ENCODE measurements at places on chromosomes 2 and 18.

DNA sequence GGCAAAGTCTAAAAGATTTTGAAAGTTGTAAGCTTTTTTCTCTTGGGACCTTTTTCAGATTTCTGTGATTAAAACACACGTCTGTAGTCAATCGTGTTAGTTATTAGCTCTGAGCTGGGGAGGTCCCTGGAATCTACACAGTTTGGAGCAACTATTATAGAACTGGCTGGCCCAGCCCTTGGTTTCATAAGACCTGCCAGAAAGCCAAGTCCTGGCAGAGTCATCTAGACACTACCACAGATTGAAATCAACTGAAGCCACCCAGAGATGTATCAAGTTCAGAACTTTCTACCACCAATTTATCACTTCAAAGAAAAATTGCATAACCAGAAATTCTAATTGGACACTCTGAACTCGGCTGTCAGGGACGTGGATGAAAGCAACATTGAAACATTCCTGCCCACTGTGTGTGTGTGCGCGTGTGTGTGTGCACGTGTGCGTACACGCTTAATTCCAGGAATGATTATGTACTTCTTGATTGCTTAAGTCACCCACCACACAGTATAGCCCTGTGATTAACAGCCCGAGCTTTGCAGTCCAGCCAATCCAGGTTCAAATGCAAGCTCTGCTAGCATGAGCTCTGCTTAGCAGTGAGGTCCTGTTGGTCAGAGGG, 126.3 kb downstream of the TPGS2 start:
- DNase-seq = peak; percentile 57

DNA sequence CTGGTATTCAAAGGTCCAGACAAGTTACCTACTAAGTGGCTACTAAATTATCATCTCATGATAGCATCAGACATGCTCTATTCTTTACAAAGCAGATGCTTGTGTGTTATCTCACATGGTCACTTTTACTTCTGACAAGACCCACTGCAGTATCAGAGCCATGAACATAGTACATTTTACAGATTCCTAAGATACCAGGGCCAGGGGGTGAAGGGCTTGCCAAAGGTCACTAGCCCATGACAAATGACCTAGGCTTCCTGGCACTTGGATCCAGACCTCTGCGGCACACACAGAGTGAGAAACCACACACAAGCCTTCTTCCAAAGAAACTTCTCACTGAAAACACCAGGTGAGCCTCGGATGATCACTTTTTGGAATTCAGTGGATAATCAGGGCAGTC, 446.8 kb downstream of the EIPR1 start:
- no peak for DNase-seq

GRCh38 chr2:45789317-45789716, 137.8 kb downstream of the PRKCE start:
- no peak for DNase-seq

GRCh38 chr2:69923116-69923515, 8.2 kb downstream of the MXD1 start:
- no peak for DNase-seq

DNA sequence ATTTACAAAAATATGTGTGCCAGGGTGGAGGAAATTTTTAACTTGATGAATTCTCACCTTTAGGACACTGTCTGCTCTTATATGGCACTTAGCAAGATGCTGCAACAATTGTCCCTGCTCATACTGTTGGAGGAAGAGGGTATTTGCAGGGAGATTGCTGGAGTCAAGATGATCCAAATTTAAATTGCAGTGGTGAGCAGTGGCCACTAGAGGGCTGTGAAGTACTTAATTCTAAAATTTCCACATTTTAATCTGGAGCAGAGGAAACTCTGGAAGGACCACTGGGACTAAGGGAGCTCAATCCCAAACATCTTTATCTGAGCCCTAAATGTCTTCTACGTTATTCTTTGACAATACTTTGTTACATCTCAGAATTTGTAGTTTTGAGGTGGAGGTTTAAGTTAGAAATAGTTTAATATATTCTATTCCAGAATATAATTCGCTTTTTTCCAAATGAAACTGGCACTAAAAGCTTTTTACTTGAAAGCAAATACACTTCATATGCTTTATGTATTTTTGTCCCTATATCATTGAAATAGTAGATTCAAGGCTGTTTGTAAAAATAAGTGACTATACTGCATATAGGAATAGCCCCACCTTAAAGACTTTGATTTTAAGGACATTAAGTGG, 33.0 kb upstream of the PTH2R start:
- DNase-seq = peak; percentile 41

GRCh38 chr2:168727904-168728470, 74.5 kb upstream of the NOSTRIN start:
- no peak for DNase-seq

- no peak for DNase-seq
Measured at GRCh38 chr2:144524118-144525009, 4.4 kb upstream of the ZEB2 start.

DNA sequence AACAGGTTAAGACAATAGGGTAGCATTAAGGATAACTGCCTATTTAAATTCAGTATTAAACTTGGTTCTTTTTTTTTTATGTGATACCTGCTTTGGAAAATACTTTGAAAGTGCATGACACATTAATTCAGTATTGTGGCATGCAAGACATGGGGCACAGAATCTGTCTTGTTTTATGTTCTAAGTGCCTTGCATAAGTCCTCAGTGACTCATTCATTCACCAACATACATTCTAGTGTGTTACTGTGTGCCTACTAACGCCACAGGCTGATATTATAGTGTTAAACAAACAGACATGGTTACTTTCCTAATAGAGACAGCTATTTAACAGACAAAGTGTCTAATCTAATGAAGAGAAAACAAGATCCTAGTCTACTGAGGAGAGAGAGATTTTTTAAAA, 91.7 kb downstream of the GCA start:
- DNase-seq = no peak

- no peak for DNase-seq
Measured at GRCh38 chr2:133506996-133507395, 61.3 kb downstream of the NCKAP5 start.

DNA sequence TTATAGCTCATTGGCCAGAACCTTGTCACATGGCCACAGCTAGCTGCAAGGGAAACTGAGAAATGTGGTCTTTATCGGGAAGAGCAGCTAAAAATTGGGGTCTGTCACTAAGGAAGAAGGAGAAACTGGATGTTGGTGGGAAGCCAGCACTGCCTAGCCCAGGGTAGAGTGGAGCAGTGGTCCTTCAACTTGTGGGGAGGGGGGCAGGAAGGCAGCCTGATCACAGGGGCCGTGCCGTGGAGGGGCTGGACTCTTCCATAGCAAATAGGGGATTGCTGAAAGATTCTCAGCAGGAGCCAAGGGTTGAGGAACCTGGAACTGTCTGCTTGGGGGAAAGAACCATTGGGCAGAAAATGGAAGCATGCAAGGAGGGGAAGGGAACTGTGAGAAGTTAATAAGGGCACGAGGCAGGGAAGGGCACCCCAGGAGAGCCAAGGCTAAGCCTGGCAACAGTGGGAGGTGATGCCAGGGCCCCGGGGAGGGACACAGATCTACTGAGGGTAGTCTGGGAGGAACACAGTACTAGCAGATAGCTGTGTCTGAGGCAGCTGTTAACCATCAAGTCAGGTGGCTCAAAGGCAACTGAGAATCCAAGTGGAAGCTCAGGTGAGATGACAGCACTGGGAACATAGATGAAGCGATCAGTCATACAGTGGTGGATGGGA, 5.9 kb upstream of the NEURL3 start:
- DNase-seq = no peak

GRCh38 chr18:23857756-23858155, 156.8 kb upstream of the TTC39C start:
- DNase-seq = no peak

GRCh38 chr2:101330253-101330933, 21.9 kb upstream of the RNF149 start:
- DNase-seq = no peak

GRCh38 chr2:99850084-99850710, 292.2 kb downstream of the AFF3 start:
- no peak for DNase-seq

- DNase-seq = no peak
Measured at GRCh38 chr2:71546777-71547281, 93.5 kb downstream of the DYSF start.

GRCh38 chr2:65636813-65637483, 204.5 kb upstream of the SPRED2 start:
- no peak for DNase-seq

DNA sequence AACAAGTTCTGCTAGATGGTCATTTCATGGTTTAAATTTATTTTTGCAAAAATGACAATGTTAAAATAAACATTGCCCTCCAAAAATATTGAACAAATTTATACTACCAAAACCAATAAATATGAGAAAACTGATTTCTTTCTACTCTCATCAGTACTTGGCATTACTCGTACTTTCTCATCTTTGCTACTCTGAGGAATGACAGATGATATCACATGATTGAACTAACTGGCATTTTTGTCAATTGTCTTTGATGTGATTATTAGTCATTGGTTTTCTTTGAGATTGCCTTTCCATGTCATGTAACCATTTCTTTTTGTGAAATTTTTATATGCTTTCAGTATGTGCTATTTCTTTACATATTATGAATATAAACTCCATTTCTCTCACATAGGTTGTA, 167.0 kb upstream of the ITGA4 start:
- no peak for DNase-seq

DNA sequence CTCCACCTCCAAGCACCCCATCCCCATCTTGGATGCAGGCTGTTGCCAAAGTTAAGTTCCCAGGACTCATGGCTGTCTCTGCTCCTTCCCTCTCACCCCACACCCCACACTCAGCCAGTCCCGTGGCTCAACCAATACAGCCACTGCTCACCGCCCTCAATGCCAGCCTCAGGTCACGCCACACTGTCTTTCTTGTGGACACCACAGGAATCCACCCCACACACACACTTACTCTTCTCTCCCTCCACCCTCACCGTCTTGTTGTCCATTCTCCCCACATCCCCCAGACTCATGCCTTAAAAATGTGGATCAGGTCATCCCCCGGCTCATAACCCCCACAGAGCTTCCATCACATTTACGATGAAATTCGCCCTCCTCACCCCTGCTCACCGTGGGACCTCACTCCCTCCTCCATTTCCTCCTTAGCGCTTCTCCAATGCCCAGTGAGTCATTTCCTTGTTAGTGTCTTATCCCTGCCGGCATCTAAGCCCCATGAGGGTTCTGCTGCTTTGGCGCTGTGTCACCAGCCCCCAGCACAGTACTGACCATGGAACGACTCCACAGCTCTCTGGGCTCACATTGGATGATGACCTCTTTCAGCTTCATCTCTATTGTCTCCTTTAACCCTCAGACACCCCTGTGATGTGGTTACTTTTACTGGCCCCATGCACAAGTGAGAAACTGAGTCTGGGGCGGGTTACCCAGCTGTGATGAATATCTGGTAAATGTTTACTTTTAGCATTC, 13.8 kb downstream of the MLPH start:
- DNase-seq = no peak

DNA sequence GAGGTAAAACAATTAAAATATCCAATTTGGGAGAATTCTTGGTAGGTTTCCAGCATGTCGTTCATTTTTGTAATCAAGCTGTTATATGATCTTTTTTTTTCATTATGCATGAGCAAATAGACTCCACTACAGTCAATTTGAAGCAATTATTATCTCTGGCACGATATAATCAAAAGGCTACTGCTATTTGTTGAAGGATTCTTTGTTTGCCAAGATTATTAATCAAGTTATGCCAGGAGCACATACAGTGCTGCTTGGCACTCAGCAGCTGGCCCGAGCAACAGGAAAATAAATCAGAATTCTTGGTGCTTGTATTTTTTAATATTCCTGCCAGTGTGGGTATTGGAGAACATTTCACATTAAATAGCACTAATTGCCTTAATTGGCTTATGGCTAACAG, 279.5 kb downstream of the RND3 start:
- no peak for DNase-seq

DNA sequence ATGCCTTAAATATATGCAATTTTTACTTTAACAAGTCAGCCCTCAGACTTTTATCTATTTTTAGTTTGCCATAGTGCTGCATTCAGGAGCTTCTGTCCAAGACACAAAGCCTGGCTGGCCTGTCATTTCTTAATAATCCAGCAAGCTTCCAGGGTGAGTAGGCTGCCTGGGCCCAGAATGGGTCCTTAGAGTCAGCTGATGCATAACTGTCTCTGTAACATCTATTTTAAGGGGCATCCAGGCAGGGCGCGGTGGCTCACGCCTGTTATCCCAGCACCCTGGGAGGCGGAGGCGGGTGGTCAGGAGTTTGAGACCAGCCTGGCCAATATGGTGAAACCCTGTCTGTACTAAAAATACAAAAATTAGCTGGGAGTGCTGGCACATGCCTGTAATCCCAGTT, 11.8 kb upstream of the GNLY start:
- no peak for DNase-seq

- no peak for DNase-seq
Measured at GRCh38 chr2:56167616-56168562, 15.9 kb upstream of the CCDC85A start.

- no peak for DNase-seq
Measured at GRCh38 chr2:2940702-2941101, 436.9 kb downstream of the EIPR1 start.

DNA sequence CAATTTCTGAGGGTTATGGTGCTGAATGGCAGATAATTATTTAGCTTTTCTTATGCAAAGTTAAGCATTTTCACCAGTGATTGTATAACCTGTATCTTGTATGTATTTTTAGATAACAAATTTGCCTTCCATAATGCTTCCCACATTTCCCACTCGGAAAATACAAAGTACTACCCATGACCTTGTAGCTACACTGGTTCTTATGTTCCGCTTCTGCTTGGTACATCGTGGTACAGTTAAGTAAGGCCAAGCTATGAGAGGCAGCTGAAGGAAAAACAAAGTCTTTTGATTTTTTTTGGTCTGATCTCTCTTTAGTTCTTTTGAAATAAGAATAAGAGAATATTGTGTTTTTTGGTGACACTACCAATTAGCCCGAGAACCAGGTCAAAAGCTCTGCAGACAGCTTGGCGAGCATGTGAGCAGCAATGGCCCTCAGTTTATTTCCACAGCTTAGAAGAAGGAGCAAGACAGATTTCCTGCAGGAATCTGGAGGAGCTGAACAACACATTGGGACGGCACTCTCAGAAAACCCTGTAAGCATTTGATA, 26.8 kb downstream of the SH3YL1 start:
- no peak for DNase-seq

DNA sequence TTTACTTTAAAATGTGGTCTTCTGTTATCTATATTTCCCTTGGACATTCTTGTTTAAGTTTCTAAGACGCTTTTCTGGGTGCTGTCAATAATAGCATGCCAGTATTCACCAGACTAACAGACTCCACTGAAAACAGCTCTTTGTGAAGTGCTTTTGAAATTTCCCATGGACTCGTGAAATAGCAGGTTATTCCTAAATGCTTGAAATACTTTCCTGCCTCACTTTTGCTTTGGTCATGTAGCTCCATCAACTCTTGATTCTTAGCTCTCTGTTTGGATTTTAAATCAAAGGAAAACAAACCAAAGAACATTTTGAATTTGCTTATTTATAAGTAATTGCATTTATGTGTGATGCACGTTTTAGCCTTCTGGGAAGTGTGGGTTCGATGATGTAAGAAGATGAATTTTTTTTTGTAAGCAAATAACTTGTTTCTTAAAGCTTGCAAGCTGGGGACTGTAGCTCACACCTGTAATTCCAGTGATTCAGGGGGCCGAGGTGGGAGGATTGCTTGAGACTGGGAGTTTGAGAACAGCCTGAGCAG, 147.8 kb downstream of the WDSUB1 start:
- no peak for DNase-seq
